ENCODE measurements at places on chromosomes 13 and 19.
A peak's percentile ranks its signal among the peaks of the same experiment; 100 is the strongest.

GRCh38 chr19:37654629-37655300, 500 bp downstream of the ZFP30 start:
- peak; percentile 4 for DNase-seq

DNA sequence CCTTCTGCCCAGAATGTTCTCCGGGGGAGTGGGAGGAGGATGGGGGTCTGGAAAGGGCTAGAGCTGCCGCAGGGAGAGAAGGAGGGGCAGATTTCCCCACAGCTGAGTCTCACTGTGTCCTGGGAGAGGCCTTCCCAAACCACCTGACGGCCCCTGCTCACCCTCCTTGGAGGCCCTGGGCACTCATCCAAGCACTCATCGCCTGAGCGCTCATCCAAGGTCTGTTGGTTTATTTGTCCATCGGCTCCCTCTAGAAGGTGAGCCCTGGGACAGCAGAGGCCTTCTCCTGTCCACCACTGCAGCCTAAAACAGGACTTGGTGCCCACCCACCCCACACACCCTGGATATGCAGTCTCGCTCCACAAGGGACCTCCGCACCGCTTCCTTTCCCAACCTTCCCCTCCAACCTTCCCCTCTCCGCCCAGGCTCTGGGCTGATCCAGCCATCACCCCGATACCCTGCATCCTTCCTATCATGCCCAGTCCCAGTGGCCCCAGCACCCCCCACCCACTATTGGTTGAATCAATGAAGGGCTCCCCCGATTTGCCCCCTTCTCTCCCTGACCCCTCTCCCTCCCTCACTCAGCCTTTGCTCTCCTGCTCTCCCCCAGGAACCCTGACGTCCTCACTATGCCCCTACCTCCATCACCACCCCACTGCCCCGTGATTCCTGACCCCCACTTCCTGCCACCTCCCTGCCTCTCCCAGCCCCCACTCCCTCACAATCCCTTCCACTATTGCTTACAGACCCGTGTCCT, 1.7 kb downstream of the UBXN6 start:
- no peak for DNase-seq

DNA sequence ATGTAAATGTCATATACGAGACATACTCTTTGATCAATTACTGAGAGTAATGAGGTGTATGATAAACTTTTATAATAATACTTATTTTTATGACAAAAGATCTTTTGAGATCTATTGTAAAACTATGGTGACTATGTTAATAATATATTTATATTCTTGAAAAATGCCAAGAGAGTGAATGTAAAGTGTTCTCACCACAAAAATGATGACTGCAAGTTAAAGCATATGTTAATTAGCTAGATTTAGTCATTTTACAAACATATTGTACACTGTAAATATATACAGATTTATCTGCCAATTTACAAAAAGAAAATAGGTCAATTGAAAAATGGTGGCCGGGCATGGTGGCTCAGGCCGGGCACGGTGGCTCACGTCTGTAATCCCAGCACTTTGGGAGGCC, 81.0 kb downstream of the GPC6 start:
- no peak for DNase-seq

GRCh38 chr19:41707502-41707812, 969 bp upstream of the CEACAM5 start:
- no peak for DNase-seq

DNA sequence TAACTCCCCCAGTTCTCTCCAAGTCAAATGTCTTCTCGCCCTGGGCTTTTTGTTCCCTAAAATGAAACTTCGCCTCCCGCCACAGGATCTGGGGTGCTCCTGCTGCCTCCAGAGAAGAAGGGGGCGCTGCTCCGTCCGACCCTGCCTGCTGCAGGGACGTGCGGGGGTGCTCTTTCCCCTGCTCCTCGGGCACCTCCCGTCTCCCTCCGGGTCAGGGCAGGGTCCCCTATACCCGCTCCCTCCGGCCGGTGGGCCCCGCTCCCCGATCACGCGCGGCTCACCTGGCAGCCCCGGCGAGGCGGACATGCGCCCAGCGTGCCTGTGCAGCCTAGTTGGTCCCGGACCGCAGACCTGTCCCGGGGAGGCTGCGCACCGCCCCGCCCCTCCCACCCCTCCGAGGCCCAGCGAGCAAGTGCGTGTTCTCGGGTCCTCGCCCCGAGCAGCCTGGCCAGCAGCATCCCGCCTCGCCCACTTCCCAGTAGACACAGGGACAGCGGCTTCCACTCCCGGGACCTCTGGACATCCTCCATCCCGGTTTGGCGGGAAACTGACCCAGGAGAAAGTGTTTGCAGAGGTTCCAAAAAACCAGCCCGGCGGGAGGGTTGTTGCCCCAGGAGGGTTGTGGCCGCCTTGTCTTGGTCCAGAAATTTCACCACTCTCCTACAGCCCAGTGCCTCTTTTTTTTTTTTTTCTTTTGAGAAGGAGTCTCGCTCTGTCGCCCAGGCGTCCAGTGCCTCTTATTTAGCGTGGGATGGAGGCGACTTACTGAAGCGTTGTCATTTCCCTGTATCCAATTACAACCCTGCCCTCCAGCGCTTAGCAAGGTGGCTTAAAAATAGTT, at the start of gene OXGR1:
TSS of gene OXGR1 (minus strand) at position 460 of the 841 bp plus-strand sequence. CDS start 6,717 bp downstream, outside the sequence.
- DNase-seq, result no peak

GRCh38 chr19:46610851-46611770, 10.0 kb downstream of the CALM3 start:
- DNase-seq, result no peak

- peak; percentile 98 for DNase-seq
Measured at GRCh38 chr19:49766007-49766929, 533 bp upstream of the AP2A1 start.

DNA sequence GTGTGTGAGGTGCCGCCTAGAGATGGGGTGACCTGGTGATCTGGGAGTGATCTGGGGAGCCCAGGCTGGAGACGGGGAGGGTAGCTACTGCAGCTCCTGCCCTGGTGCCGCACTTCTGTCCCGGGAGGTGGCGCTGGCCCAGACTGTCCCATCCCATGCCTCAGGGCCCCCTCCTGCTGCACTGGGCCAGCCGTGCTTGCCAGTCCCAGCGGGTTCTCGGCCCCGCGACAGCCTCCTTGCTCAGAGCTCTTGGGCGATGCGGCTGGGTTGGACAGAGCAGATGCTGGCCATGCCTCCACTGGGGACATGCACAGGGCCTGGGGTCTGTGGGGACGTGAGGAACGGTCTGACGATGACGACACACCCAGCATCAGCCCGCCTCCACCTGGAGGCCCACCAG, 2.5 kb downstream of the RAX2 start:
- no peak for DNase-seq

DNA sequence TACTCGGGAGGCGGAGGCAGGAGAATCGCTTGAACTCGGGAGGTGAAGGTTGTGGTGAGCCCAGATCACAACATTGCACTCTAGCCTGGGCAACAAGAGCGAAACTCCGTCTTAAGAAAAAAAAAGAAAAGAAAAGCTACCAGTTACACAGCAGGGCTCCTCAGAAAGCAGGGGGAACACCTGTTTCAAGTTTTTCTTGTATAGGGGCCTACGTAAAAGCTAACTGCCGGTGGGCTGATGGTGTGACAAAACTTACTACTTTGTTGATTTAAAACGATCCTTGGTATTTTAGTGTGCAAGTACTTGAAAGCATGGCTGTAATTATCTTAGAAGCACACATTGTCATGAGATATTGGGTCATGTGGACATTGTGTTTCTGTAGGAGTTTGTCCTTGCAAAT, 15.7 kb upstream of the ERVV-1 start:
- no peak for DNase-seq

GRCh38 chr19:4896372-4896771, 6.3 kb downstream of the ARRDC5 start:
- no peak for DNase-seq

- peak; percentile 51 for DNase-seq
Measured at GRCh38 chr19:50377051-50377461, 799 bp downstream of the NR1H2 start.

- no peak for DNase-seq
Measured at GRCh38 chr13:41443969-41444368, 13.4 kb upstream of the RGCC start.

GRCh38 chr19:31957711-31958110, 387.7 kb upstream of the ZNF507 start:
- DNase-seq, result no peak

DNA sequence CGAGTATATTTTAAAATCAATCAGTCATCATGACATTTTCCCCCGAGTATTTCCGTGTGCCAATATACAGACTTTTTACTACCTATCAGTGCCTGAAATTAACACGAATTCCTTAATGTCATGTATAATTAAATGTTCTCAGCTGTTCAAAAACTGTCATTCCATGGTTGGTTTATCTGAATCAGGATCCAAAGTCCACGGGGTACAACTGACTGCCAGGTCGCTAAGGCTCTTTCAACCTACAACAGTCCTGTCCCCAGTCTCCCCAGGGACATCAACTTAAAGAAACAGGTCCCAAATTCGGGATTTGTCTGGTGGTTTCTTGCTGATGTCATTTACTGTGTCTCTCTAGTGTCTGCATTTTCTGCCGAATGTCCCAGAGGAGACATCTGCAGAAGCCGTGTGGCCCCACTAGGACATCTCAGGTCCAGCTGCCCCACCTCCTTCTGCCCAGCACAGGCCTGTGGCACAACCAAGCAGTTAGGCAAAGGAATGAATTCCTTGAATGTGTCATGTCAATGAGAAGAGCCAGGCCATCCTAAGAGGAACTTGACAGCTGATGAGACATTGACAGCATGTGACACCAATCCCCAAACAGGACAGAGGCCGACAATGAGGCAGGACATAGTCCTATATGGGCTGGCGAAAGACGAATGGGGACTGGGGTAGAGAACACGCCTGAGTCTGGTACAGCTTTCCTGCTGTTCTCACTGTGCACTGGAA, 109.5 kb downstream of the STK24 start:
- DNase-seq, result no peak

DNA sequence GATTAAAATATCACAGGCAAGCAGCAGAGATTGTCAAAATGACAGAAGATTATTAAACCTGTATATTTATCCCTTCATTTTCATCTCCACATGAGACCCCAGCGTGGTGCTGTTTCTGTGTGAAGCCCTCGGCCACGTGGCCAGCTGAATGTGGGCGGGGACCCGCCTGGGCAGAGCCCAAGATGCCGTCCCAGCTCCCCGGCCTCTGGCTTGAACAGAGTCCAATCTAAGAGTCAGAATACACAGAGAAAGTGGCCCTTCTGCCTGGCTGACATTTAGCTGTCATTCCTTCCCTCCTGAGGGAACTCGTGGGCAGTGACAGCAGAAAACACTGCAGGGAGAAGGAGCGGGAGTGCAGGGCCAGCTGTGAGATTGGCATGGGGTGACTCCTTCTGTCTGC, 34.9 kb upstream of the UQCRFS1 start:
- DNase-seq, result no peak

- no peak for DNase-seq
Measured at GRCh38 chr19:13493516-13494310, 12.6 kb downstream of the CACNA1A start.

DNA sequence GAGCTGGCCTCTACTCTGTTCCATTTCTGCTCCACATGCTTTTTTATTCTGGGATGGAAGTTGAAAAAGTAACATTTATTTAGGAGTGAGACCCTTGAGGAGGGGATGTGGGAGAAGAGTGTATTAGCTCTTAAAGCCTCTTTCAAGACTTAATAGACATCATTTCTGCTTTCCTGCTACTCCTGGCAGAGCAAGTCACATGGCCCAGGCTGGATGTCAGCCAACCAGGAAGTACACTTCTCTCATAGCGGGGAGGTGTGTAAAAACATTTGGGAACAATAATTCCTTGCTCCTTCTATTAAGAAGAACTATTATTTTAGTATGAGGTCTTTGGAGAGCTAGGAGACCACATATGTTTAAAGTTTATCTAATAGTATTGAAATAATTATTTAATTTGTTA, 40.6 kb upstream of the FAM216B start:
- DNase-seq, result no peak

DNA sequence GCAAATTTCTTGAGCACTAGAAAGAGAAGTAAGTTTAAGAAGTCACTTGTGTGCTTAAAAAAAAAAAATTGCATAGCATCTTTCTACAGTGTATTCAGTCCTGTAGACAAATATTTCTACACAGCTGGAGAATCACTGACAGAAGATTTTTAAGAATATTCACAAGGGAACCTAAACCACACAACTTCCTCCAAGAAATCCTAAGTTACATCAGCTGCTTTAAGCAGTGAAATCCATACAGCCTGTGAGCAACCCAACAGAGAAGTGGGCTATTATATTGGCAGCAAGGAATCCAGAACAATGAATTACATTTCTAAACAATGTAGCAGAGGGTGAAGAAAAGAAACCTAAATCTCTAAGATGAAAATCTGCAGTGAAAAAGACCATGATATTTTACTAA, 1.5 kb downstream of the DOCK9 start:
- DNase-seq, result no peak

DNA sequence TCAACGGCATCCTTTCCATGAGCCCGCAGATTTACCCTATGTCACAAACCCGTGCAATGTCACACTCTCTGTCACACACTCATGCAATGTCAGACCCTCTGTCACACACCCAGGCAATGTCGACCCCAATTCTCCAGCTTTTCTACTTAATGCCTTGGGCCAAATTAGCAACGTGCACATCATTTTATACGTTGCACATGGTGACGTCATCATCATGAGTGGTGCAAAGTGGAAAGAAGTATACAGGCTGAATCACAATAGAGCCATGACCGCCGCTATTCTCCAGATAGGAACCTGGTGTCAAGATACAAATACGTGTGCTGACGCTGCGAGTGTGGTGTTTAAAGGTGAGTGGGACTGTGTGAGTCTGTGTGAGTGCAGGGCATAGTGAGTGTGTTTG, 21.7 kb upstream of the ZNF845 start:
- DNase-seq, result no peak

DNA sequence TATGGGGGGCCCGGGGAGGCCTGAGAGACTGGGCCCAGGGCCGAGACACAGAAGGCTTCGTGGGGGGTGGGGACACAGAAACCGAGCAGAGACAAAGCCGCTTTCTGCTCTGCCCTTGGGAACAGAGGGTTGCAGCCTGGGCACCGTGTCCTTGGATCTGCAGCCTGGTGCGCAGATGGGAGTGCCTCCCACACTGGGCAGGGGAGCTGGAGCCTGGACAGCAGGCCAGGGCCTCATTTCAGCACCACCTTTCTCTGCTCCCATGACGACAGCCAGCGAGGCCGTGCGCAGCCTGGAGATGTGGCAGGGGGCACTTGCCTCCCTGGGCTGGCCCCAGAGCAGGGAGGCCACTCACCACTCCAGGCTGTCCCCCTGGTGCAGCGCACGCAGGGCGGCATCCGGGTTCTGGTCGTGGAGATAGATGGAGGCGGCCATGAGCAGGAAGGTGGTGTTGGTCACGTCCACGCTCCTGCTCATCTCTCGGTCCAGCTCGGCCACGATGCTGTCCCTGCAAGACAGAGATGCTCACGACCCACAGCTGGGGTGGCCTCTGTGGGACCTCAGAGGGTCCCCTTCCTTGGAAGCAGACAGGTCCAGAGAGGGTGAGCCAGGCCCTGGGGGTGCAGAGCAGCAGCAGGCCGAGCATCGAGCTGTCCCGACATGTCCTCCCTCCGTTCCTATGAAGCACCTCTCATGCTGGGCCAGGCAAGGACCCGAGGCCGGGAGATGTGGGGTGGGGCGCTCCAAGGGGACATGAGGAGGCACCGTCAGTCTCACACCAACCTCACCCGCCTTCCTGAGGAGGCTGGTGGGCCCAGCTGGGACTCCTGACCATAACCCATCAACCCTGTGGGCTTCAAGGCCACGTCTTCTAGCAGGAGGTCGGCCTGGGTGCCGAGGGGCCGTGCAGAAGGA, 10.9 kb upstream of the CERS1 start:
- no peak for DNase-seq

GRCh38 chr13:67725999-67726398, 495.9 kb upstream of the PCDH9 start:
- no peak for DNase-seq

GRCh38 chr19:39795001-39795400, 16.3 kb downstream of the LEUTX start:
- no peak for DNase-seq
